OCI-LY7 (cell line): ENCODE measurements at places on chromosomes 16 and 17.

GRCh38 chr17:45361451-45361850 is 44.6 kb upstream of the MAP3K14 start:
- no peak for DNase-seq

- peak; percentile 23 for DNase-seq
Measured at GRCh38 chr16:24972608-24973220, 42.5 kb downstream of the ARHGAP17 start.

DNA sequence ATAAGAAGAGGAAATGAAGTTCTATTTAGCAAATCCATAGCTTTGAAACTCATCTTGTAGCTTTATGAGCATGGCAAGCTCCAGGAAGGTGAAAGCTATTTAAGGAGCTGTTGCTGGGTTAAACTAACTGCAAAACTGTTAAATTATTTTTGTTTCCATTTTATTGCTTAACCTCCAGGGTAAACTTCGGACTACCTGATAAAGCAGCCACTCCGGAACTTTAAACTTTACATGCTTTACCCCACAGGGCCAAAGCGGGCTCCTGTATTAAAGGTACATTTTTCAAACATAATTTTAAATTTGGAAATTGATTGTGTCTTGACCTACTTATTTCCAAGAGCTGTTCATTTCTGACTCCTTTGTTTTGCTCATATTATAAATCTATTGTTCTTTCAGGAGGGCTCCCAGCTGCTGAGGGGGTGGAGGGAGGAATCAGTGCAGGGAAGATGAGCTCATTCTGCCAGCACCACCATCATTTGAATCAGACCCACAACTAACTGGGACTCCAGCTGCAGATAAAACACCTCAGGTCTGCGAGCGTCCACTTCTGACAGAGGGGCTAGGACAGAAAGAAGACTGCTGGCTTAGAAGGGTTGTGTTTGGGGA is 157.9 kb downstream of the IRX3 start:
- no peak for DNase-seq

GRCh38 chr16:85991425-85991824 is 92.5 kb downstream of the IRF8 start:
- DNase-seq, result no peak

DNA sequence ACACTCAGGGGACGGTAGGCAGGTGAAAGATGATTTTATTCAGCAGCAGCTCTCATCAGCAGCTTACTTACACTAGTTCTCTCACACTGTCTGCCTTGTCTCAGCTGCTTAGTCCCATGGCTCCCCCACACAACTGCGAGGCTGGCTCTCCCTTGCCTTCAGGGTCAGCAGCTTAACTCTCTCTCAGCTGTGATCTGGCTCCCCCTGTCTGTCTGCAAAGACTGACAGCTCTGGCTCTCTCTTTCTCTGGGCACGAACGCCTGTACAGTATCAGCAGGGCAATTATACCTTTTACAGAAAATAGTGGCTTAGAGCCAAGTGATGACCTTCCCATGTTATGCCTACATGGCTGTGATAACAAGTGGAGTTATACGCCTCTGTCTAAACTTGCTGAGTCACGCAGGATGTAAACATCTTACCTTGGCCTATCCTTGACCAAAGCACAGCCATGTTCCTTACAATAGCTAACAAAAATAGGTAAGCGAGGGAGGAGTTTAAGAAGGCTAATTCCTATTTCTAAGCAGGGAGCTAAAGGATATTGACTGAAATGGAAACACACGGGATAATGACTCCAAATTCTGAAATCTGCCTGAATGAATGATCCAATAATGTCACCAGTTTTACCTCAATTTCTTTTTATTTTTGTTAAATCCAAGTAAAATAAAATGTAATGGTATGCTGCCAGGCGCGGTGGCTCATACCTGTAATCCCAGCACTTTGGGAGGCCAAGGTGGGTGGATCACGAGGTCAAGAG is 1.1 kb upstream of the NDUFAB1 start:
- peak; percentile 83 for DNase-seq
